ENCODE measurements at places on chromosomes 16 and 17.

DNA sequence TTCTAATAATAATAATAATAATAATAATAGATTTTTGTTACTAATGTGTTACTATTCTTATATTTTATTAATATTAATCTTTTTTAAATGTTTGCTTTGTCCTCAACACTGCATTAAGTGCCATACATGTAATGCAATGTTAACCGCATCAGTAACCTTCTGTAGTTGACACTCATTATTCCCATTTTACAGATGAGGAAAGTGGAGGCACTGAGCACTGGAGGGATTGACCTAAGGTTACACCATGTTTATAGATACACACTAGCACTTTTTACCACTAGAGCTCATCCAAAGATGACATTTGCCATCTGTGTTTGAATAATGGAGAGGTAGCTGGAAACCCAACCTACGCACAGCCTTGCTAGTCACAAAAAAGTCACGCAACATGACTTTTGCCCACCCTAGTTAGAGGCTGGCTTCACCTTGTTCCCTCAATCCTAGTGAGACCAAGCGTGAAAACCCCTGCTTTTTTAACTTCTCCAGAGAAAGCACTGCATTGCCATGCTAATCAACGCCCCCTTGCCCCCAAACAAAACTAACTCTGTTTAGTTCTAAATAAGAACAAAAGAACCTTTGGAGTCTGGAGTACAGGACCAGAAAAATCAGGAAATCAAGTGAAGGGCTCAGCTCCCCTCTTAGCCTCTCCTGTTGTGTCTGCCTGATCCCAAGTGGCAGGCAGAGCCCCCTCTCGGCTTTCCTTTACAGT, 2.3 kb downstream of the ARSG start:
- no peak for DNase-seq

GRCh38 chr17:64687961-64688360, 25.9 kb upstream of the SMURF2 start:
- no peak for DNase-seq

GRCh38 chr16:73124665-73125375, 76.9 kb upstream of the ZFHX3 start:
- DNase-seq: no peak

DNA sequence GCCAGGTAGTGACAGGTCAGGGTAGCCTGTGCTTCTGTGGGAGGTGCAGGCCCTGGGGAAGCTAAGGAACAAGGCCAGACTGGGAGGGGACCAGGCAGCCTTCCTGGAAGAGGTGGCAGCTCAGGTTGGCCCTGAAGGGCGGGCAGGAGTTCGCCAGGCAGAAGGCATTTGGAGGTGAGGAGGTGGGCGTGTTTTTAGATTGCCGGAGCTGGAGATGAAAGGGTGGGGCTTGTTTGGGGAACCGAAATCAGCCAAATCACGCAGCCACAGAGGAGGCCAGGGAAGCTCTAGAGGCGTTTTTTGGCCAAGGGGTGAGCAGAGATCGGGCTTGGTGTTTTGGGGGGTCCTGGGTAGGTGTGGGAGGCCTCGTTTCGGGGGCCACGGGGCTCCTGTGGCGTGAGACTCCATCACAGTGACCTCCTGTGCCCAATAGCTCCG, 7.6 kb downstream of the ADCY7 start:
- no peak for DNase-seq

- DNase-seq: no peak
These were observed 14.7 kb downstream of the TBC1D24 start for GRCh38 chr16:2489581-2489980.

DNA sequence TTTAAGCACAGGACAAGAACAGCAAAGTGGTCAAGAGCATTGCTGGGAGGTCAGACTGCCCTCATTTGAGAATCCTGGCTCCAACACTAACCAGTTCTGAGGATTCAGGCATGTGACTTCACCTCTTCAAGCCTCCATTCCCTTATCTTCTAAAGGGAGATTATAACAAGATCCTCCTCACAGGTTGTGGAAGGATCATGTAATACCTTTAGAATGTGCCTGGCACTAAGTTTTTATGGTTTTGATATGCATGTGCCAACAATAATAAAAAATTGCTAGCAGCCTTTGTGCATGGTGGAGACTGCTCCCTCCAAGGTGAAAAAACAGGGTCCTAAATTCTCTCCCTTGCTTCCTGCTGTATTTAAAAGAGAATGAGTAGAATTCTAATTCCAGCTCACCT, 36.0 kb upstream of the ADAMTS18 start:
- no peak for DNase-seq

DNA sequence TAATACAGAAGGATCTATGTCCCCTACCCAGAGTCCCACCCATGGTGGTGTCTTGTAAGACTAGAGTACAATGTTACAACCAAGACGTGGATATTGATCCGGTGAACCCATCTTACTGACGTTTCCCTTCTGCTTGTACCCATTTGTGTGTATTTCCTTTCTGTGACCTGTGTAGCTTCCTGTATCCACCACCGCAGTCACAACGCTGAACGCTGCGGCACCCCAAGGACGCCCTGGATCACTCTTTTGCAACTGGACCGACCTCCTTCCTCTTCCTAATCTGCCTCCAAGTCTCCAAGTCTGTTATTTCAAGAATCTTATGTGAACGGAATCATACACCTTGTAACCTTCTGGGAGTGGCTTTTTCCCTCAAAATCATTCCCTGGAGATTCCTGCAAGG, 33.5 kb upstream of the CBX4 start:
- DNase-seq: no peak

DNA sequence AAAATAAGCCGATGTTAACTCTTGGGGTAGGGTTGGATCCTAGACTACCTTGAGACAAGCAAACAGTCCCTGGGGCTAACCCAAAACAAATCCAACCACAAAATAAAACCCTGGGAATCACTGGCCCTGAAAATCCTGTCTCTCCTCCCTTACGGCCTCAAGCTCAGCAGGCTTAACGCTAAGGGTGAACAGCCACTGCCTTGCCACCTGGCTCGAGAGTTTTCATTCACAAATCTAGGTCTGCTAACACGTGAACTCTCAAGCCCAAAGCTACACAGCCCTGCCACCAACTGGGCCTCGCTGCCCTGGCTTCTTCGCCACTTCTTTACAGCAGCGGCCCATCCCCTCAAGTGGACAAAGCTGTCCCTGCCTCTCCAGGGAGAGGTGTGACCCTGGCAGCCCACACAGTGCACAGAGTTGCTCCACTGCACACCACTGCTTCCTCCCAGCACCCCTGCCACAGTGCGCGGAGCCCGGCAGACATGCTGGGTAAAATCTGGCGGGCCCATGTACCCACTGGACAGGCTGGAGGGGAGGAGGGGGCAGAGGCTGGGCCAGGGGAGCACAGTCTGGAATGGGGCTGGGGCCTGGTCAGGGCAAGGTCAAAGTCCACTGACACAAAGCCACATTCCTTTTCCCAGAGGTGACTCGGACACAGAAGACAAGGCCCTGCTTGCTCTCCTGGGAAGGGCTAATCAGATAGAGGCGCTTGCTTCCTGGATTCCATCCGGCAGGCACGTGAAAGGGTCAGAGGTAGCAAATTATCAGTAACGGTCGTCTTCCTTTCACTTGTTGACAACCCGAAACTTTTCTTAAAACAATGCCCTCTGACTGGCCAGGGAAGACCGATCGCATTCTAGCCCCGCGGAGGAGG, 996 bp downstream of the PCYT2 start:
- no peak for DNase-seq

- DNase-seq: no peak
These were observed 4.8 kb upstream of the MT2A start for GRCh38 chr16:56603589-56603988.

DNA sequence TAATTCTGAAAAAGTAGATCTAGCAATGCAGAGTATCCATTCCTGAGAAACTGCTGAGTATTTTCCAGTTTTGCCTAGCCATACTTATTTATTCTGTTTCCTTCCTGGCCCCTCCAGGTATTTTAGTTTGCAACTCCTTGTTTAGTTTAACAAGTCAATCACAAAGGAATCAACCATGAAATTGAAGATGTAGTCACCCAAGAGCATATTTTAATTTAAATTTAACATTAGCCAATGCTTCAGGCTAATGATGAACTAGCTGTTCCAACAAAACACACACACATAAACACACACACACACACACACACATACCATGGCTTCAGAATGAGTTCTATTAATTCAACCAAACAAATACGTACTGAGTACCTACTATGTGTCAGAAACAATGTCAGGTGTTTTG, 332.8 kb upstream of the ERCC4 start:
- DNase-seq: no peak

GRCh38 chr17:38540514-38541045, 65.2 kb downstream of the SRCIN1 start:
- no peak for DNase-seq

DNA sequence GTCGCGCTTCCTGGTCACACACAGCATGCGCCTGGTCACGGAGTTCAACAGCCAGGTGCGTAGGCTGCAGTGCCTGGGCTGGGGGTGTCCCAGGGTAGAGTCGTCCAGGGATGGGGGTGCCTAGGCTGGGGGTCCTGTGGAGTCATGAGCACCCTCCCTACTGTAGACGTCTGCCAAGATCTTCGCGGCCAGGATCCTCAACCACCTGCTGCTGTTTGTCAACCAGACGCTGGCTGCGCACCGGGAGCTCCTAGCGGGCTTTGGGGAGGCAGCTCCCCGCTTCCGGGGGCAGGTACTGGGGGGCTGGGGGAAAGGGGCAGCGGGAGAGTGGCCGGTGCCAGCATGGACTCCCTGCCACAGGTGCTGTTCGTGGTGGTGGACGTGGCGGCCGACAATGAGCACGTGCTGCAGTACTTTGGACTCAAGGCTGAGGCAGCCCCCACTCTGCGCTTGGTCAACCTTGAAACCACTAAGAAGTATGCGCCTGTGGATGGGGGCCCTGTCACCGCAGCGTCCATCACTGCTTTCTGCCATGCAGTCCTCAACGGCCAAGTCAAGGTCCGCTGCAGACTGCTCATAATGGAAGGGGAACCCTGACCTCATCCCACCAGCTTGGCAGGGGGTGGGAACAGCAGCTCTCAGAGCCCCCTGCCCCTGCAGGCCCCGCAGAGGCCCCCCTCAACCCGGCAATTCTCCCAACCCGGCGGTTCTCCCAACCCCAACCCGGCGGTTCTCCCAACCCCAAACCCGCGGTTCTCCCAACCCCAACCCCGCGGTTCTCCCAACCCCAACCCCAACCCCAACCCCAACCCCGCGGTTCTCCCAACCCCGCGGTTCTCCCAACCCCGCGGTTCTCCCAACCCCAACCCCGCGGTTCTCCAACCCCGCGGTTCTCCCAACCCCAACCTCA, 2.4 kb downstream of the PDIA2 start:
- no peak for DNase-seq

DNA sequence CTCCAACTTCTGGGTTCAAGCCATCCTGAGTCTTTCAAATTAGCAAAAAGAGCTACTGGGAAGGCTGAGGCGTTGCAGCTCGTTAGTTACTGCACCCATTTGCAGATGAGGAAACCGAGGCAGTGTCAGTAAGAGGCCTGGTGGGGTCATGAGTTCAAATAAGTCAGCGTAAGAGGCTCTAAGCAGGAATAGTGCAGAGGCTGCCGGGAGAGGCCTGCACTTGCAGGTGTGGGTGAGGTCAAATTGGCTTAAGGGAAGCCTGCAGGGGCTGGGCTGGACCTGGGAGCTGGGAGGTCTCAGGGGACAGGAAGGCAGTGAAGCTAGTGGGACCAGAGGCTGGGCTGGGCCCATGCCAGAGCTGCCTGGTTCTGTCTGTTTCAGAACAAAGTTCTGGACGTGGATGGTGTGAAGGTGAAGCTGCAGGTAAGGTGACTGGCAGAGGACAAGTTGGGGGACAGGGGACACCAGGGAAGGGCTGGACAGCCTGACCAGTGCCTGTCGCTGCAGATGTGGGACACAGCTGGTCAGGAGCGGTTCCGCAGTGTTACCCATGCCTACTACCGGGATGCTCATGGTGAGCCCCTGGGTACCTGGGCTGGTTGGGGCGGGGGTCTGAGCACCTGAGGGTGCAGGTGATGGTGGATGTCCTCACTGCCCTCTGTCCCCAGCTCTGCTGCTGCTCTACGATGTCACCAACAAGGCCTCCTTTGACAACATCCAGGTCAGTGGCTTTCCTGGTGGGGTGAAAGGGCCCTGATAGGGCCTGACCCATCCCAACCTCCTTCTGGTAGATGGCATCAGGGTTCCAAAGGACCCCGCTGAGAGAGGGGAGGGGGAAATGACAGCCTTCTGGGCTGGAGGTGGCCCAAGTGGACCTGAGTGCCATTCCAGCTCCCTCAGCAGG, 3.0 kb downstream of the RAB26 start:
- no peak for DNase-seq

DNA sequence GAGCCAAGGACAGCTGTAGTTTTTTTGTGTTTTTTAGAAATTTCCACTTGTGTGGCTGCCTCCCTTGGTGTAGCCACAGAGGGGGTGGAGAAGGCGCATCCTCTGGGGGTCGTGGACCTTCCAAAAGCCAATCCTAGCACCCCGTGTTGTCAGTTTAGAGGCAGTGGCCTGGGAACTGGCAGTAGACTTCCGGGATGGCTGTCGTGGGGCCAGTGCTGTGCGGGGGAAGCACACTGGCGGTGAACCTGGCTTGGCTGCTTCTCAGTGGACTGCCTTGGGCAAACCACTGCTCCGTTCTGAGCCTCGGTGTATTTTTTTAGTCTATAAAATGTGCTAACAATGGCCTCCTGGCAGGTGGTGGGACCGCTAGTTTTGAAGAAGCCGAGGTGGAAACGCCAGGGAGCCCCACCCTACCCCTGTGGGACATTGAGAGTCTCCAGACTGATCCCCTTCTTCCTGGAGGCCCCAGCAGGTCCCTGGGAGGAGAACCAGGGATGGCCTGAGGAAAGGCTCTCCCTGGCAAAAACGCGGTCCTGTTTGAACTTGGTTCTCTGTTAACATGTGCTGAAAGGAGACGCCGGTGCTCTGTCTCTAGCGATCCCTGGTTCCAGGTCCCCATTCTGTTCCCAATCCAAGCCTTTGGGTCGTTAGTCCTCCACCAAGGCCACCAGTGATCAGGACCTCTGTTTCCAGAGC, 125.7 kb downstream of the CMIP start:
- no peak for DNase-seq

GRCh38 chr17:57293077-57293476, 36.8 kb downstream of the MSI2 start:
- DNase-seq: no peak

- no peak for DNase-seq
These were observed 8.1 kb upstream of the NAGLU start for GRCh38 chr17:42527932-42528331.

DNA sequence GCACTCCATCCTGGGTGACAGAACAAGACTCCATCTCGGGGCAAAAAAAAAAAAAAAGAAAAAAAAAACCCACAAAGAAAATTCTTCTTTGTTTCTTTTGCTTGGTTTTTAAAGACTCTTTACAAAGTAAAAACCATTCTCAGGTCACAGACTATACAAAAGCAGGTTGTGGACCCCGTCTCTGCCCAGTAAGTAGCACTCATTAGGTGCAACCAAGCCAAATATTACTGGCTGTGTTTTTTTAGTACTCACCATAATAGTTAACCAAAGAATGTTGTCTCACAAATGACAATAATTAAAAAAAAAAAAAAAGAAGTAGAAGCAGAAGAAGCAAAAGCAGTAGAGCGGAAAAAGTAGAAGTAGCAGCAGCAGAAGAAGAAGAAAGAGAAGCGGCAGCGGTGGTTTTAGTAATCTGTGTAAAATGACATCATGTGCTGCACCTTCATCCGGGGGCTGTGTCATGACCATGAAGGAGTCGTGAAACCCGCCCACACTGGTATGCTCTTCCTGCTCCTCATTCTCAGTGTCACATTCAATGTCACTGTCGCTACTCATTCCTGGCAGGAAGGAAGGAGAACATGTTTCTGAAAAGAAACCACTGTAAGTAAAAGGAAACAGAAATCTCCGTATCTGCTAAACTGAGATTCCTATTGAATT, 105.4 kb downstream of the TRIM37 start:
- DNase-seq: peak; percentile 16

GRCh38 chr17:49848019-49848473, at the start of gene TAC4:
Gene TAC4 (minus strand): TSS chr17:49848069. CDS start chr17:49848017, 52 bp downstream.
- DNase-seq: no peak
